Daoy (cell line): ENCODE measurements at places on chromosomes 2 and 18.

DNA sequence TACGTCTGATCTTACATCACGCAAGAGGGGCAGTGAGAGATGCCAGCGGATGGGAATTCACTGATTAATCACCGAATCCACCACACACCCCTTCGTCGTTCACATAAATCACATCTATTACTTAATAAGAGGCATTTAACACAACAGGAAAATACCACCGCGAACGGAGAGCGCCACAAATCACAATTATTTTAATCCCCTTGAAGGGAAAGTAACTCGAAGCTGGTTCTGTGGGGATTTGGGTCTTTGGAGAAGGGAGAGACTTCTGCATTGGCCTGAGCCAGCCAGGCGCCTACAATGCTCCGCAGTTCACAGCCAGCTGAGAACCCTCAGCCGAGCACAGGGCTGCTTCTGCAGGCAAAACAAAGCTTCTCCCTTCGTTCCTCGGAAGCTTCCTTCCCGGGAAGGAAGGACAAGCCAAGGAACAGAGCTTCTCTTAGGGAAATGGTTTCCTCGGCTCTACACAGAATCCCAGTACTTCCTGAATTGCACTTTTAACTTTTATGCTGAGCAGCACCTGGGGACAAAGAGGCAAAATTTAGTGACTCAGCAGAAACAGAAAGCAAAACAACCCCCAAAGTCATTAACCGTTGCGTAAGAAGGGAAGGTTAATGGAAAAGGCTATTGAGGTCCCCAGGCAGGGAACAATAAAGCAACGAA, at the start of gene LRP1B:
Gene LRP1B, minus strand, starts transcription at position 7 of the 660 bp plus-strand sequence. CDS start 287 bp downstream, outside the sequence.
- peak; percentile 17 for DNase-seq

DNA sequence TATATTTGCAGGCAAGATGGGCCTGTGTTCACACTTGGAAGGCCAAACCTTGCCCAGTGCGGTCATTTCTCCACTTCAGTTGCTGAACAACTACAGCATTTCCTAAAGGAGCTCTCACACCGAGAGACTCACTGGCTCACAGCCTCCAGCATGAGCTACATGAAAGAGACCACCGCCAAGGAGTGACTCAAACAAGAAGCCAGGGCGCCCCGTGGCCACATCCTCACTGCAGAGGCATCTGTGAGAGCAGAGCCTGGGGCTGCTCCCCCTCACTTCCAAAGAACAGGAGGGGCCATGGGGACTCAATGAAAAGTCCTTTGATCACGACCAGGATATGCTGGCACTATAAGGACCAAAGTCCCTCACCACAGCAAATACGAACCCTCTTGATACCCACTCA, 50.0 kb downstream of the TMEM163 start:
- peak; percentile 83 for DNase-seq

- DNase-seq = no peak
These were observed 7.1 kb downstream of the TMEM163 start for GRCh38 chr2:134711692-134712091.

GRCh38 chr2:144836635-144837350, 316.9 kb upstream of the ZEB2 start:
- no peak for DNase-seq

- DNase-seq = no peak
These were observed 204.5 kb upstream of the REV1 start for GRCh38 chr2:99694331-99694730.

DNA sequence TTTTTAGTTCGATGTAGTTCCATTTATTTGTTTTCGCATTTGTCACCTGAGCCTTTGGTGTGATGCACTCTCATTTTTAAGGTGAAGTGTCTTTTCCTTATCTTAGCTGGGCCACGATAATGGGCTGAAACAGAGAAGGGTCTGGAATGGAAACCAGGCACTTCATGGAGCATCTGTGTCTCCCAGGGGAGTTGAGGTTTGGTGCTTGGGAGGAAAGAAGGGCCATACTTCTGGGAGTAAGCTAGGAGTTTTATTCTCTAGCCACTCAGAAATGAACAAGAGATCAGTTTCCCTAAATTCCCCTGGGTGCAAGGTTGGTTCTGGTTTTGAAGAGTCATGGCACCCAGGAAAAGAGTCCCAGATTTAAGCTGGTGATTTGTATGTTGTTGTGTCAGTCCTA, 179.4 kb upstream of the CXCR4 start:
- no peak for DNase-seq

GRCh38 chr18:2197946-2198345, 373.4 kb downstream of the METTL4 start:
- peak; percentile 8 for DNase-seq

DNA sequence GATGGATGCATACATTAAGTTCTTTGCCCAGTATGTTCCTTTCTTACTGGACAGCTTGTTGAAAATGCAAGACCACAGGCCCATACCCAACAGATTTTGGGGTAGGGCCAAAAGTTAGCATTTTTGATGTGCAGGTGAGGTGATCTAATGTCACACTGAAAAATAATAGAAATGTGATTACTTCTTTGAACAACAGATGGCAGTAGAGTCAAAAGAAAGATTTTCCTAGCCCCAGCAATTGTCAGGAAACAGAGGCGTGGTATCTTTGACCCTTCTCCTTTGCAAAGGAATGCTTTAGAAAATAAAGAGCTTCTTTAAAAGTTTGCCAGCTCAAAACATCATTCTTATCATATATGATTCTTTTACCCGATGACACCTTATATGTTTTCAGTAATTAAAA, 343.6 kb upstream of the SYT4 start:
- no peak for DNase-seq

DNA sequence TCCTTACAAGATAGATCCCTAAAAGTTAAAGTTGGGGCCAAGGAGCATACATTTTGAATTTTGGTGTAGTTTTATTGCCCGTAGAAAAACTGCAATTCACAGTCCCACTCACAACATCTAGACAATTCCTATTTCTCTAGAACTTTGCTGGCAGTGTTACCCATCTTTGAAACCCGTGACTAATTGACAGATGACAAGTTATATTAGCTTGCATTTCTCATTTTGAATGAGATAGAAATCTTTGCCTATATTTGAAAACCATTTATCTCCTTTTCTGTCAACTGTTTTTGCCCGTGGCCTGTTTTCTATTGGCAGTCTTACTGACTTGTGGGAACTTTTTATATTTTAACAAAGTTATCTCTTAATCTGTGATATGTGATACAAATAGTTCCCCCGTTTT, 50.0 kb downstream of the OXER1 start:
- DNase-seq = no peak

- no peak for DNase-seq
These were observed 3.1 kb downstream of the ARHGAP15 start for GRCh38 chr2:143132355-143132754.

DNA sequence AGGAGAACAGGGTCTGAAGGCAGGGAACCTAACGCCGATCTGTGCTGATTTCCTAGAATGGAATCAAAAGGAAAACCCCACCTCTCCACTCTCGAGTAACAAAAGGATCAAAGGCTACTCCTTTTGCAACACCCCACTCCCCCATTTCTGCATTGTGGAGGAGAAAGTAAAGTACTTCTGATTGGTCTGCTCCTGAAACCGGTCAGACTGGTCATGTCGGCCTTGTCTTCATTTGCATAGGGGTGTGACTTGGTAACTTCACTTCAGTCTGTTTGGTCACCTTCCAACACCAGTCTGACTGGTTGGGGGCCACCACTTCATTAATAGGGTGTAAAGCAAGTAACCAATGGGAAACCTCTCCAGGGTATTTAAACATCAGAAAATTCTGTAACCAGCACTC, 771.9 kb downstream of the ERBB4 start:
- DNase-seq = peak; percentile 7

DNA sequence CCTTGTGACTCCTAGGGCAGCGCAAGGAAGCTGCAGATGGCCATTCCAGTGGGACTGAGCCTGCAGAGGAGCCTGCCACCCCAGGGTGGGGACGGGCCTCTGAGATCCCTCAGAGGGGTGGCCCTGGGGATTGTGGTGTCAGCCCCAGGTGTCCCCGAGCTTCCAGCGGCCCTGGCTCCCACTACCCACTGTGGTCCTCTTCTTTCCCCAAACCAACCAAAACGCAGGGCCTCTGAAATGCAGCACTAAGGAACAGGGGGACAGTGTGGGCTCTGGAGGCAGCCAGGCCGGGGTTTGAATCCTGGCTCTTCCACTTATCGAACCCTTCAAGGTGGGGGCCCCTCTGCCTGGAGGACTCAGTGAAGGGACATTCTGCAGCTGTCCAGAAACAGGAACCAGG, 32.7 kb downstream of the ATOH8 start:
- DNase-seq = no peak

GRCh38 chr2:159895258-159896065, 97.5 kb upstream of the CD302 start:
- peak; percentile 20 for DNase-seq

DNA sequence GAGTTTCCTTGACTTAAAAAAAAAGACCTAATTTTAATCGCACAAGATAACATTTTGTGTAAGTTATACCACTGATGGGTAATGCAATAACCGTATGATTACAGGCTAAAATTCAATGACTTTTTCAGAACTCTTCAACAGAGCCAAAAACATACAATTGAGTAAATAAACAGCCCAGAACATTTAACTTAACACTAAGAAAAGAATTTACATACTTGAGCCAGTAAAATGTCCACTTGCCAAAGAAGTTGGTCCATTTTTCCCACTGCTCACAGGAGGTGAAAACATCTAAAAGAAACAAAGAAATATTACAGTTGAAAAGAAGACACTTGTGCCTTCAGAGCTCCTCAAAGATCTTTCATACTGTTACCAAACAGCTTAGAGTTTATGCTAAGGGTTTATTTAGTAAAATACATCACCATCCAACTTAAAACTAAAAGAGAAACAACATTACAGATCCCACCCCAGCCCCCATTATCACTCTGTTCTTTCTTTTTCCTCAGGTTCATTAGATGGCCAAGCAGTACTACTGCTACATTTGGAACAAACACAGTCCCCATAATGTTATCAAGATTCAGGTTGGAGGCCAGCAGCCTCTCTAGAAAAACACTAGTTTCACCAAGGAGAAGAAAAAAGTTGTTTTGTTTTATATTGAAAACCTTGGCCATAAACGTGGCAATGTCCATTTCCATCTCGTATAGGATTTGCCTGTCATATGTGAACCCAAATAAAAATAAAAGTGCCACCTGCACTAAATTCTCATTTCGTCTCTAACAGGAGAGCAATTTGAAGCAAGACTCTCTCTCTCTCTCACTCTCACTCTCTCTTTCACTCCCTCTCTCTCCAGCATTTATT, 2.7 kb downstream of the TCF4 start:
- no peak for DNase-seq

- peak; percentile 55 for DNase-seq
These were observed 387.8 kb downstream of the IRS1 start for GRCh38 chr2:226411727-226412360.

DNA sequence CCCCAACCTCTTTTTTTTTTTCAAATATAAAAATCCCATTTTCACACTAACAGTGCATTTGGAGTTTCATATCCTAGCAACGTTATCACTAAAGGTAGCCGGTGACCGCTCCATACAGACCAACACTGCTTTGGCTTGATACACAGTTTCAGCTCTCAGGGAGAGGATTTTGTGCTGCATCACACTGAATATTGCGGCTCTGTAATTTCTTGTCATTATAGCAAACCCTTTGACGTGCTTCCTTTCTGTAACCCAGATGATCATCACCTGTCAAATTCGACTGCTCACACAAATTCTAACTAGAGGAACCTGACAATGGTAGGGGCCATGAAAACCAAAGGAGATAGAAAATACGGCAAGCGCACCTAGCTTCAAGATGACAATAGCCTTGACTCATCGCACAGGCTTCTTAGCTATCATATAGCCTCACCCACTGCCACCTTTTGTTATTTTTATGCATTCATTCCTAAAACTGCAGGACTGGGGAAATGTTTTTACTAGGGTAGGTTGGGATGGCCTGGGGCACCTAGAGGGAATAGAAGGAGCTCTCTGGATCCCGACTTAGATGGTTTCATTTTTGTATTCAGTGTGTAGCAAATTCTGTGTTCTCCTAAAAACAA, 582.9 kb upstream of the PIK3C3 start:
- DNase-seq = no peak

GRCh38 chr2:2890246-2890645, 487.4 kb downstream of the EIPR1 start:
- DNase-seq = no peak

- peak; percentile 44 for DNase-seq
These were observed 1.2 kb upstream of the TANC1 start for GRCh38 chr2:158967114-158967730.

DNA sequence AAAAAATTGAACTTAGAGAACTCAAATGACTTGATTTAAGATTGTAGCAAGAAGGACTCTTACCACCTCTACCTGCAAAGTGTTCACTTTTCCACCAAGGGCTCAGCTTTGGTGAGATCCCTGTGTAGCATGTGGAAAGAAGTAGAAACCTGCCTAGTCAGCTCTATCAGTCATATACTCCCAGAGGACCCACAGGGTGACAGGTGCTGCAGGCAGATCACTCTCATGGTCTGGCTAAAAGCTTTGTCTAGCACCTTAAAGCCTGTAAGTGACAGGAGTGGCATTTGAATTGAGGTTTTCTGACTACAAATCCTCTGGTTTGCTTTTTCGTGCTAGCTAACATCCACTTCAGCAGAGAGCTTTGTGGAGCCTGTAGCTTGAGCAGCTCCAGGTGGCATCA, 18.7 kb upstream of the NEMP2 start:
- DNase-seq = no peak

- no peak for DNase-seq
These were observed 123.4 kb downstream of the MTCL1 start for GRCh38 chr18:8828798-8829197.

- no peak for DNase-seq
These were observed 508.6 kb downstream of the PARD3B start for GRCh38 chr2:205053827-205054410.

- no peak for DNase-seq
These were observed 1919.8 kb downstream of the SUCLG1 start for GRCh38 chr2:82539280-82539621.
